Caco-2 (cell line): ENCODE measurements at places on chromosomes 16 and 17. TPM values are rescaled to one million over a fixed set of nuclear protein-coding genes. Genes with fewer than 3 reads are reported as not detected.

PRSS22 gene
- total RNA-seq = 131 TPM in 2 replicates

GRCh38 chr16:10202649-10203048, 20.4 kb upstream of the GRIN2A start:
- H3K36me3 ChIP-seq = no peaks in the 10 kb centered on the region
- H3K27ac ChIP-seq = no peak overlapping the region
- no peak overlapping the region for H3K4me3 ChIP-seq
- no peaks in the 10 kb centered on the region for H3K4me1 ChIP-seq

DNA sequence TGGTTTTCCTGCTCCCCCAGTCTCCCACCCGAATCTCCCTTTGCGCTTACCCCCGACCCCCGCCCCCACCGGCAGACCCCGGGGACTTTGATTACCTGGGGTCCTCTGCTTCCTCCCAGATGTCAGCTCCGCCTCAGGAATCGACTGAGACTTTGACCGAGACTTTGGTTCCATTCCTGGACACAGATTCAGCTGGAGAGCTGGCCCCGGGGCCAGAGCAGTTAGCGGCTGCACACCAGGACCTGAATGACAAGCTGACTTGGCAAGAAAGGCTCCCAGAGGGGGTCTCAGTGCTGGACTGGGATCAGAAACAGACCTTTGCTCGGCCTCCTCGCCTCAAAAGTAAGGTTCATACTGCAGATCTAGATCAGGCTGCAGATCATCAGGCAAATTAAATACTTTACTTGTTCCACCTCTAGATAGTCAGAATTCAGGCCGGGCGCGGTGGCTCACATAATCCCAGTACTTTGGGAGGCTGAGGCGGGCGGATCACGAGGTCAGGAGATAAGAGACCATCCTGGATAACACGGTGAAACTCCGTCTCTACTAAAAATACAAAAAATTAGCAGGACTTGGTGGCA, 60.3 kb upstream of the FBXO47 start:
- H3K27ac ChIP-seq = no peak overlapping the region
- no peaks in the 10 kb centered on the region for H3K4me1 ChIP-seq
- H3K4me3 ChIP-seq = peak overlapping the region; percentile 37
- H3K27me3 ChIP-seq = no peaks in the 10 kb centered on the region

- H3K27me3 ChIP-seq = no peaks in the 10 kb centered on the region
- H3K4me1 ChIP-seq = no peaks in the 10 kb centered on the region
- peak overlapping the region; percentile 40 for H3K4me3 ChIP-seq
- no peaks in the 10 kb centered on the region for H3K36me3 ChIP-seq
Observed at GRCh38 chr16:32116080-32116479, 137.0 kb upstream of the TP53TG3D start.

- H3K4me1 ChIP-seq = no peaks in the 10 kb centered on the region; the same call in 1 of the 2 replicates
- H3K4me3 ChIP-seq = peak overlapping the region; percentile 37
- no peak overlapping the region for H3K27ac ChIP-seq
- DNase-seq = no peak
- H3K36me3 ChIP-seq = no peaks in the 10 kb centered on the region
- no peaks in the 10 kb centered on the region; the same call in 1 of the 2 replicates for H3K27me3 ChIP-seq
Observed at GRCh38 chr17:8124350-8125153, 646 bp upstream of the HES7 start.

DNA sequence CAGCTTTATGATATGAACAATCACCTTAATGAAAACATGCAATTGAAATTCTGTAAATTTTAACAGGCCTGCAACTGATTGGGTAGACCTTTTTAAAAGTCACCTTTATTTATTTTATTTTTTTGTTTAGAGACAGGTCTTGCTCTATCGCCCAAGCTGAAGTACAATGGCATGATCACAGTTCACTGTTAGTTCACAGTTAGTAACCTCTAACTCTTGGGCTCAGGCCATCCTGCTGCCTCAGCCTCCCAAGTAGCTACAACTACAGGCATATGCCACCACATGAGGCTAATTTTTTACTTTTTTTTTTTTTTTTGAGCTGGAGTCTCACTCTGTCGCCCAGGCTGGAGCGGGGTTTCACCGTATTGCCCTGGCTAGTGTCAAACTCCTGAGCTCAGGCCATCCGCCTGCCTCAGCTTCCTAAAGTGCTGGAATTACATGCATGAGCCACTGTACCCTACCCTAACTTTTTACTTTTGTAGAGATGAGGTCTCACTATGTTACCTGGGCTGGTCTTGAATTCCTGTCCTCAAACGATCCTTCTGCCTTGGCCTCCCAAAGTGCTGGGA, 28.0 kb downstream of the AP1G1 start:
- H3K27me3 ChIP-seq = no peaks in the 10 kb centered on the region
- peaks cover 2% of the 10 kb centered on the region for H3K36me3 ChIP-seq
- no peak overlapping the region for H3K27ac ChIP-seq
- H3K4me3 ChIP-seq = no peak overlapping the region
- no peak for DNase-seq

GRCh38 chr17:67769231-67769630, 51.5 kb downstream of the NOL11 start:
- no peaks in the 10 kb centered on the region for H3K36me3 ChIP-seq
- no peak overlapping the region for H3K4me3 ChIP-seq
- H3K27ac ChIP-seq = no peak overlapping the region
- no peaks in the 10 kb centered on the region for H3K27me3 ChIP-seq

- no peaks in the 10 kb centered on the region for H3K27me3 ChIP-seq
- no peak for DNase-seq
- H3K36me3 ChIP-seq = no peaks in the 10 kb centered on the region
- no peaks in the 10 kb centered on the region for H3K4me1 ChIP-seq
Observed at GRCh38 chr16:930511-930910, 40.3 kb downstream of the LMF1 start.

TMEM101 gene
- total RNA-seq = 41.7 and 43.5 TPM in 2 replicates

KCNG4 gene
- not detected in 2 replicates for total RNA-seq

ACSM2B gene
- 0.56 and 1.4 TPM in 2 replicates for total RNA-seq

DNA sequence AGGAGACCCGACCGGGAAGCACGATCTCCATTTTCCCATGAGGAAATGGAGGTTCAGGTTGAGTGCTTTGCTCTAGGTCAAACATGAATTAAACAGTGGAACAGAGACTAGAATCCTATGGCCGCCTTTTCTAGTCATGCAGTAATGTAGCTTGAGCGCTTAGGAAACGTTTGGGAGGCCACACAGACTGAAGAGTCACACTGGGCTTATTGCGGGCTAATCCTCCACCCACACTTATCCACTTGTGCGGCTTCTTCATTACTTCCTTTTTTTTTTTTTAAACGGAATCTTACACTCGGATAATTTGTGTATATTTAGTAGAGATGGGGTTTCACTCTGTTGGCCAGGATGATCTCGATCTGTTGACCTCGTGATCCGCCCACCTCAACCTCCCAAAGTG, 26.0 kb downstream of the CACNG3 start:
- H3K27me3 ChIP-seq = no peaks in the 10 kb centered on the region
- no peak overlapping the region for H3K4me3 ChIP-seq

DNA sequence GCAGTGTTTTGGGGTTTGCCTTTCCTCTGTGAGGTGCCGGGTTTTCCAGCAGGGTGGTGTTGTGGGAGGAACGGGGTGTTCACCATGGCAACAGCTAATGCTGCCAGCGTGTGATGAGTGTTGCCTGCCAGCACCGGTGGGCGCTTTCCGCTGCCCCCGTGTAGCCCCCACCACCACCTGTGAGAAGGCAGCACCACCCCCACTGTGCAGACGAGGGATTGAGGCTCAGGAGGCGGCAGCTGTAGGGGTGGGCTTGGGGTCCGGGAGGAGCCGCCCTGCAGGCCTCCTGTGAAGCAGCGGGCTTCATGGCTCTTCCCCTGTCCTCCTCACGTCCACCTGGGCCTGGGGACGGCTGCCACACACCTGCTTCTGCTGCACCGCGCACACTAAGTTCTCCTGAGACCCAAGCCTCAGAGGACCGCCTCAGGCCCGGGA, 5.2 kb downstream of the RAB40C start:
- no peaks in the 10 kb centered on the region for H3K27me3 ChIP-seq
- peaks cover 2% of the 10 kb centered on the region for H3K36me3 ChIP-seq
- DNase-seq = no peak
- peaks cover 29% of the 10 kb centered on the region for H3K4me1 ChIP-seq
- H3K27ac ChIP-seq = no peak overlapping the region

CDH11 gene
- total RNA-seq = 0.37 TPM in 1 of 2 replicates, not detected in the other

- H3K36me3 ChIP-seq = no peaks in the 10 kb centered on the region
- DNase-seq = no peak
- H3K27me3 ChIP-seq = no peaks in the 10 kb centered on the region
- H3K4me1 ChIP-seq = no peaks in the 10 kb centered on the region
- H3K27ac ChIP-seq = no peak overlapping the region
Observed at GRCh38 chr16:21989133-21989532, 11.8 kb downstream of the PDZD9 start.

DNA sequence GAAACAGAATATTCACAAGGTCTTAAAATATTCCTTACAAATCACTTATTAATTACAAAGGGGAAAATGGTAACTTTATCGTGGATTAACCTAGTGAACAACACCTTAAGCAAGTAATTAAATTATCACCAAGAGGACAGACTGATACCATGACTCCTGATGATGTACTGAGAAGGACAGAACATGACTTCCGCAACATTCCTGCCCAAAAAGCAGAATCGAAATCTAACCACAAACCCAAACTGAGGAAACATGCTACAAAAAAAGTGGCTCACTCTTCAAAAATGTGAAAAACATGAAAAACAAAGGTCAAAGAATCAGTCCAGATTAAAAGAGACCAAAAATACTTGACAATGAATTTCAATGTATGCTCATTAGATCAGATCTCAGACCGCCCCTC, 151.5 kb downstream of the AATF start:
- no peaks in the 10 kb centered on the region for H3K27me3 ChIP-seq
- H3K4me1 ChIP-seq = no peaks in the 10 kb centered on the region
- no peak overlapping the region for H3K27ac ChIP-seq
- H3K36me3 ChIP-seq = peaks cover 16% of the 10 kb centered on the region

CBFA2T3 gene
- total RNA-seq = 0.35 and 2.1 TPM in 2 replicates

TMED6 gene
- total RNA-seq = 2.4 TPM in 2 replicates

DNA sequence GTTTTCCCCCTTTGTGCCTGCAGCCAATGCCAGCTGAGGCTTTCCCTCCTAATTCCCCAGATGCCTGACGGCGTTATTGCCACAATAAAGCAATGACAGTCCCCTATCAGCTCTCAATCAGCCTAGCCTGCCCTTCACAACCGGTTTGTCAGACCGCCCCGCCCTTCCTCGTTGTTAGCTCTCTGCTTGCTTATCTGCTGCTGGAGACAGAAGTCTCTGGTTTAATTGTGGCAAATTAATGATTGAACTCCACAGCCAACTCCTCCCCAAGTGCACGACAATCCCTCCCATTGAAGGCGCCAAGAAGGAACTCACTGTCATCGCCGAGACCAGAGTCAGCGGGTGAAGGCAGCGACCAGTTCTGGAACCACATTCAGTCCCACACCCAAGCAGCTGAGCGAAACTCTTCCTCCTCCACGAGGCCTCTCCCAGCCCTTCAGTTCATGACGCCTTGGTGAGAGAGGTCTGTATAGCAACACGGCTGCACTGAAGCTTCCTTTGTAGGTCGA, 474.4 kb downstream of the SLC39A11 start:
- peaks cover 48% of the 10 kb centered on the region for H3K4me1 ChIP-seq
- peak; percentile 97 for DNase-seq
- peak overlapping the region; percentile 26 for H3K4me3 ChIP-seq
- no peaks in the 10 kb centered on the region for H3K27me3 ChIP-seq
- H3K27ac ChIP-seq = peak overlapping the region; percentile 65

SRL gene
- total RNA-seq = not detected in 2 replicates
